ENCODE measurements at places on chromosomes 3 and 15.

GRCh38 chr3:60277361-60277800, 973.9 kb downstream of the FHIT start:
- no peak for DNase-seq

DNA sequence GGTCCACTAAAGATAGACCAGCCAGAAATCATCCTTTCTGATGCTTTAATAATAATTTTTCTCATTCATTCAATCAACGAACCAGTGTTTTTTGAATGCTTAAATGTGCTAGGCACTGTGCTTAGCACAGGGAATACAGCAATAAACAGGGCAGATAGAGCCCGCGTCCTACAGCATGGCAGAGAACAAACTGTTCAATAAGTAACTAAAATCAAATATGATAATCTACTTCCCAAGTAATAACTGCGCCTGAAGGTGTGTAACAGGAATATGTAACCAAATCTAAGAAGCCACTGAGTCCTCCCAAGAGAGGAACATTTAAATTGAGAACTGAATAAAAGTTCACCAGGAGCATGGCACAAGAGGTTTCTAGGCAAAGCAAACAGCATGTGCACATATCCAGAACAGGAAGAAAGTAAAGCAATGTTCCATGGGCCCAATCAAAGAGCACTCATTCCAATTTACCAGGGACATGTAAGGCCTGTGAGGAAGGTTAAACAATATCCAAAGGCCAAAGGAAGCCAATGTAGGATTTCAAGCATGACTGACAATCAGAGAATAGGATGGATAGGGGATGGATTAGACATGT, 311.0 kb upstream of the RARB start:
- DNase-seq = no peak

GRCh38 chr15:71934446-71934845, 124.1 kb downstream of the NR2E3 start:
- no peak for DNase-seq

DNA sequence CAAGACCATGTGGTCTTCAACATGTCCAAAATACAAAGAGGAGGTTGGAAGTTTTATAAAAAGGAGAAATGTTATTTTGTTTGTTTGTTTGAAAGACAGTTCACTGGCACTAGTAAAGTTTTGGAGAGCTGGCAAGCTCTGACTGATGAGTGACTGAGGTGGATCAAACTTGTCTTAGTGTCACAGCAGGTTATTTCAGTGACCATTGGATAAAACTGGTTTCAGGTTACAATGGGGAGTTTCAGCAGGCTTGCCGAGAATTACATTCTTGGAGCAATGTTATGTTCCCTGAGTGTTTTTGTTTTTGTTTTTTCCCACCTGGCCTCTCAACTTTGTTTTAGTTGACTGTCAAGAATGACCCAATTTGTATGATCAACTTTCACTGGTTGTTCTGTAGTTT, 414.5 kb upstream of the ARHGEF26 start:
- DNase-seq = no peak

DNA sequence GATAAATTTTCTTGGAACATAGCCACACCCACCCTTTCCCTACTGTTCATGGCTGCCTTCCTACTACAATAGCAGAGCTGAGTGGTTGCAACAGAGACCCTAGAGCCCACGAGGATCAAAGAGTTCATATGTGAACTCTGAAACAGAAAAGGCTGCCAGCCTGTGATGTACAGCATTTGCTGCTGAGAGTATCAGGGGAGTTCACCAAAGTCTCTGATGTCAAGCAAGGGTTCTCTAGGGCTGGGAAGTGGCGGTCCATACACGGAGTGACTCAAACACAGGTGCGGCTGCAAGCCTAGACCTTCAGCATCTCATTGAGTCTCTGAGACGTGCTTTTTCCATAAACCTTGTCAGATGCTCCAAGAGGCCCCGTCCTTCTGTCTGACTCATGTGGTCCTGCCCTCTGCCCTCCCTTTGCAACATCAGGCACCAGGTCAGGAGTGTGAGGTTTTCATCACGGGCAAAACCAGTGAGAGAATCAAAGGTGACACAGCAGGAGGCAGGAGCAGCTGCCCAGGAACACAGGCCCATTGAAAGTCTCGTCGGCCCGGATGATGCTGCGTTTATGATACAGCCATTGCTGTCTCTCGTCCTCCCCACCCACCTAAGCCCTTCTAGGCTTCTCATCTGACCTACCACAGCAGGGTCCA, 42.9 kb downstream of the PCSK6 start:
- no peak for DNase-seq

GRCh38 chr15:63512148-63512547, 7.8 kb downstream of the USP3 start:
- DNase-seq = no peak

DNA sequence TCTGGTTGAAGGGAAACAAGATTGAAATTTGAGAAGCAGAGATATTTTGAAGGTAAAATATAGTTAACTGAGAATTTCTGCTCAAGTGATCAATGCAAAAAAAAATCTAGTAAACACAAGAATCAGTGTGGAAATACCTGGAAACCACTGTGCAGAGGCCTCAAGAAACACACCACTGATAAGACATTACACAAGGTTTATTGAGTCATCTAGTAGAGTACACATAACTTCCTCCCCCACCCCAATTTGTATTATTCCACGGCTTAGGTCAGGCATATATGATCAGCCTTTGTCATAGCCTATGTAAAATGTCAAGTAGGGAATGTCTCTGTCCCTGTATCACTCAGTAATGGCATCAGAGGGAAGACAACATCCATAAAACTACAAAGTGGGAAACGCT, 447.8 kb upstream of the BCHE start:
- DNase-seq = no peak

- no peak for DNase-seq
Observed at GRCh38 chr15:68700455-68701123, 120.1 kb downstream of the ANP32A start.

DNA sequence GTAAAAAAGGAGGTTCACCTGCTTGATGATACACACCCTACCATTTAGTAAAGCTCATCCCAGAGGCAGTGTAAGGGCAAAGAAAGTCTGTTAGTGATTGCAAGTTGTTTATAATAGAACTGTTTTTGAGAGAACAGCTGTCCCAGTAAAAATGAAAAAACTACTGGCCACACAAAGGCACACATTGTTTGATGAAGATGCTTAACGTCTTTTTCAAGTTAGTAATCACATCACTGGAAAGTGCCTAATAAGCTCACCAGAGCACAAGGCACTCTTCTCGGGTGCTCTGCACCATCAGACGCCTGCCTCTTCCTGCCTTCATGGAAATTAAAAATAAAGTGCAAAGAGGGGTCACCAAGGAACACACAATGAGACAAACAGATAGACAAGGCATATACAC, 186.9 kb downstream of the PDZRN3 start:
- no peak for DNase-seq

DNA sequence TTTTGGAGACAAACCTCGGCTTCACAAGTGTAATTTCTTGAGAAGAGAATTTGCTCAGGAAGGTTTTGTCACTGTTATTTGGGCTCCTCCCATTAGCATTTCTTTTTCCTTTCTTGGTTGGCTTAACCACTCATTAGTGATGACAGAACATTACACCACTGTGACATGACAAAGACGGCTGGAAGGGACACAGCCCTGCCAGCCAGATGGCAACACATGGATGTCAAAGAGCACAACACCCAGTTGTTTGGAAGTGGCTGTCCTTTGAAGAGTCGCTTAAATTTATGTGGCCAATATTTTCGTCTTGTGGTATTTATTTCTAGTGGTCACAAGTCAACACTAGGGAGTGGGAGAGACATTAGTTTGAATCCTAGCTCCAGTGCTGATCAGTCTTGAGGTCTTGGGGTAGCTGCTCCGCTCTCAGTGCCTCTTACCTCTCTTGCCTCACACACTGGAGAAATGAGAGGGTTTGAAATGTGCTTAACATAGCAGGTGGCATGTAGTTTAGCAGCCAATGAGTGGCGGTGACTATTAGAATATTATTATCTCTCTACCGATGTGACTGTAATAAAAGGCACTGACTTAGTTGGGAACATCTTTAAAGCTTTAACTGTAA, 92.8 kb downstream of the FRMD4B start:
- no peak for DNase-seq

GRCh38 chr15:59315914-59316451, 56.7 kb downstream of the MYO1E start:
- DNase-seq = no peak

- DNase-seq = no peak
Observed at GRCh38 chr3:196192036-196192523, 19.1 kb downstream of the ZDHHC19 start.

DNA sequence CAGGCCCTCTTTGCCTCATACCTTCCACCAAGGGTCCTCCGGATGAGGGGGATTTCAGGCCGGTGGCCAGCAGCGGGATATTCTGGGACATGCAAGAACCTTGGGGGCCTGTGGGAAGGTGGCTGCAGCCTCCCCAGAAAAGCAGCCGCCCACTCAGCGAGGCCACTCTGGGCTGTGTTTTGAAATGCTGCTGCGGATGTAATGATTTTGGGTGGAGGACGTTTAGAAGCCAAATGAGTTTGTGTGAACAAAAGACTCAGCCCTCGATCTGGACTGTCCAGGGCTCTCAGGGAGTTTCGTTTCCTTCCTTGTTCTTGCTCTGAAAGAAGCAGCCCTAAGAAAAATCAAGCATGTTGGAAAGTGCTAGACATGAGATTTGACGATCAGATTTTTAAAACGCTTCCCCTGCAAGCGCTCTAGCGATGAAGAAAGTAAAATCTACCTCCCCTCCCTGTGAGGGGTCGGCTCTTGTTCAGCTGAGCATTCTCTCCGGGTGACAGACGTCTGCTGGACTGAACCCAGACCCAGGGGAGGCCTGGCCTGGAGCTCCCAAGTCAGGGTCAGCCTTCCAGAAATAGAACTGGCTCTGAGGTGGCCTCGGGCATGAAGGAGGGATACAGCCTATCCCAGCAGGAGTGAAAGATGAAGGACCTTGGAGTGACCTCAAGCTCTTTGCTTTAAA, 12.9 kb downstream of the HEG1 start:
- no peak for DNase-seq

DNA sequence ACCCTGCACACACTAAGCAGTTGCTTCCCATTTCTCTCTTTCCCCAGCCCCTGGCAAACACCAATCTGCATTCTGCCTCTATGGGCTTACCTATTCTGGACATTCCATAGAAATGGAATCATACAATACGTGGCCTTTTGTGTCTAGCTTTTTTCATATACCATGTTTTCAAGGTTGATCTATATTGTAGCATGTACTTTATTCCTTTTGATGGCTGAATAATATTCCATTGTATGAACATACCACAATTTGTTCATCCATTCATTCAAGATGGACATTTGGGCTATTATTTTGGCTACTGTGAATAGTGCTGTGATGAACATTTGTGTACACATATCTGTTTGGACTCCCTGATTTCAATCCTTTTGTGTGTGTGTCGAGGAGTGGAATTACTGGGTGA, 18.1 kb upstream of the ADAMTS9 start:
- no peak for DNase-seq

- DNase-seq = no peak
Observed at GRCh38 chr15:94912760-94913159, 681.4 kb downstream of the MCTP2 start.

DNA sequence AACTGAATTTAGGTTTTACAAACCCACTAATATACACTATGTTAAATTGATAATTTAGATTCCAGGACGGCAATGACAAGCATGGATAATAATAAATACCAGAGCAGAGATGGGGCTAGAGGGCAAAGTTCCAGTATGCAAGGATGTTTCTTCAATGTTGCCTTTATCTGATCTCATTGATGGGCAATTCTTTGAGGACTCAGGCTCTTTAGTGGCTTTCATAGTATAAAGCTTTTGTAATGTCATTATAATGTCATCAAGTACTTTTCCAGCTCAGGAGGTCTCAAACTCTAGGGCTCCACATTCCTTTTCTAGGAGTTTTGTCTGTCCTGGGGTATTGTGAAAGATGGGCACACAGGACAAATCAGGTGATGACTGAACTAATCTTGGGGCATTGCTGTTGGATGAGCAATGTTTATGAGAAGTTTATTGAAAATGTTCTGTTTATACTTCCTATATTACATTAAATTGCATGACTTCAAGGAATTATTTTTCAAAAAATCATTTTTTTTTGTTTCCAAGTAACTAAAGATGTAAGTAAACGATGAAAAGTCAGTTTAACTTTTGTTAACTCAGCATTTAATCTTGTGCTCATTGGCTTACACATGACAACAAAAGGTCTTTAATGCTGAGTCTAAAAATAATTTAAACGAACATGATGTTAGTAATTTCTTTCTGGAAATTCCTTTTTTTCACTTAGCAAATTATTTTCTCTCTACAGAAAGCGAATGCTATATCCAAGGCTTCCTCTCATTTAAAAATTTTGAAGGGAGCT, 116.4 kb downstream of the OXSM start:
- DNase-seq = no peak

DNA sequence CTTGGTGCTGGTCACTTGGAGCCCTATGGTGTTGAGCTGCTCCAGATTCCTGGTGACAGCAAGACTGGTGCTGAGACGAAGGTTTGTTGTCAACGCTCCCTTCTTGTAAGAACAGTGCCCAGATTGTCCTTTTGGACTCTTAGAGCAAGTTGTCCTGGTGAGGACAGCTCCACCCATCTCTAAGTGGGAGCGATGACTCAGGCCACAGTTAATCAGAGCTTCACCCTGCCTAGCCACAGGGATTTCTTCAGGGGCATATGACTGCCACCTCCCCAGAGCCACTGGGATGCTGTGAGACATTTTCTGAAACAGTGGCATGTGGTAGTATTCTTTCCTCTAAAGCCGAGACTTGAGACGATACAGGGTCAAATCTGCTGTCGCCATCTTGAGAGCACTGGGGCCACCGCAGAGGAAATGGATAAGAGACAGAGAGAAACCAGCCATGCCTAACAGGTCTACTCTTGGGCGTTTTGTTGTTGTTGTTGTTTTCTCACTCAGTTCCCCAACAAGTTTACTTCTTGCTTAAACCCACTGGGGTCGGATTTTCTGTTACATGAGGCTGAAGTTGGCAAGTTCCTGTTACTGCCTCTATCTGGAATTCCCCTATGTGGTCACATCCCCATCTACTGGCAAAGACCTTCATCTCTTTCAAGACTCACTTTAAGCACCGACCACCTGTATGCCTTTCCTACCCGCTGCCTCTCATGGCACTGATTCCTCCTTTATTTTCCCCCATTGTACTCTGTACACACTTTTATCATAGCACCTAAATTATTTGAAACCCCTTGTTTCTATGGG, 16.0 kb upstream of the PCOLCE2 start:
- DNase-seq = no peak

- no peak for DNase-seq
Observed at GRCh38 chr3:4271834-4272233, 31.3 kb upstream of the SETMAR start.

GRCh38 chr15:90885432-90886290, 1.4 kb downstream of the FES start:
- DNase-seq = peak; percentile 77

GRCh38 chr3:150687613-150688012, 16.1 kb downstream of the ERICH6 start:
- no peak for DNase-seq

- DNase-seq = no peak
Observed at GRCh38 chr3:194828116-194828515, 142.4 kb downstream of the FAM43A start.

Data from activated T-cell treated with anti-CD3 and anti-CD28 coated beads for 4 hours (primary cell).